ENCODE measurements at places on chromosomes 7 and 10.

DNA sequence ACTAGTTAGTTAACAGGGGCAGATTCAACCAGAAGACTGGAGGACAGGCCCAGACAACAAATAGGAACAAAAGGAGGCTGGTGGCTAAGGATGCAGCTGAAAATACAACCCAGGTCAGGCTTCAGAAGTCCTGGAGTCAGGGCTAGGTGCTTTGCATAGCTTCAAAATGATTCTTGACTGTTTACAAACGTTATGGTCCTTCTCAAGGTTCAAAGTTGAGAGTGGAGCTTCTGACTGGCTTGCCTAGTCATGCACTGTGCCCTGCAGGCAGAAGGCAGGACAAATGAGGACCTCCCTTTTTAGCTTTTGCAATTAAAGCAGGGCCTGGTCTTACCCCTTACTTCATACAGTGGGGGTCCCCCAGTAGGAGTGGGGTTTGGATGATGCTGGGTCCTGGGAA, 4.4 kb upstream of the CDH23 start:
- DNase-seq: no peak

DNA sequence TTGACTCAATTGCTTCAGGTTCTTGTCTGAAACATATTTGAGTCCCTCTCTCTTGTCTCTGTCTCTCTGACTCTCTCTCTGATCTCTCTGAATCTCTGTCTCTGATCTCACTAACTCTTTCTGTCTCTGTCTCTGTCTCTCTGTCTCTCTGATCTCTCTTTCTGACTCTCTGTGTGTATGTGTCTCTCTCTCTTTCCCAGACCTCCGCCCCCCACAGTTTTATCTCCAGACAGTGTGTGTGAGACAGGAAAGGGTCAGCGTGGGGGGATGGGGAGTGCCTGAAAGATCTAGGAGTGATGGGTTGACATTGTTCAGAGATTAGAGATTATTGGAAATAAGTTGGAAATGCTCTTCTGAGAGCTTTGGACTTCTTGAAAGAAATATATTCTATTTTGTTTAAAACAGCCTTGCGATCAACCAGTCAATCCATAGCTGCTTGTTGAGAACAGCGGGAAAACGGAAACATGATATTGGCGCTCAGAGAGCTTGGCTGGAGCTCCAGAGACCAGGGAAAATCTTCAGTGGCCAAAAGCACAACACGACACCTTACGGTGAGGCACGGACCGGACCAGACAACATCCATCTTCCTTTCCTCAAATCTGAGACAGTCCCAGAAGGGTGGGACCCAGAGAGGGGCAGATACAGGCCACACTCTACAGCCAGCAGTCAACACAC, 35.5 kb downstream of the CALML3 start:
- no peak for DNase-seq

- DNase-seq: no peak
Measured at GRCh38 chr10:28520346-28520745, 12.6 kb upstream of the WAC start.

DNA sequence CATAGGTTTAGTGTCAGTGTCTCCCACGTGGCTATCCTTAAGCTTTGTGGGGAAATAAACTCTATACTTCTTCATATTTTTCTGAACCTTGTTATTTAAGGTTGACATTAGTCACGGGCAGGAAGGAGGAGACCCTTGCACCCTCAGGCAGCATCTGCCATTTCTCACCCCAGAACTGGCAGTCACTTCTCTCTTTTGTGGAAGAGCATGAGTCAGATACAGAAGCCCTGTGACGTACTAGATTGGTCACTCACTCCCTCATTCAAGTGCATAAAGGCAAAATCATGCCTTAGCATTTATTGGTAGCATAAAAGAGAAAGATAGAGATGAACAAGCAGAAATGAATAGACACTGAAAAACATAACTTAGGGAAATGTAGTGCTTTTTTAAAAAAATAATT, 206.0 kb upstream of the MDFIC start:
- no peak for DNase-seq

DNA sequence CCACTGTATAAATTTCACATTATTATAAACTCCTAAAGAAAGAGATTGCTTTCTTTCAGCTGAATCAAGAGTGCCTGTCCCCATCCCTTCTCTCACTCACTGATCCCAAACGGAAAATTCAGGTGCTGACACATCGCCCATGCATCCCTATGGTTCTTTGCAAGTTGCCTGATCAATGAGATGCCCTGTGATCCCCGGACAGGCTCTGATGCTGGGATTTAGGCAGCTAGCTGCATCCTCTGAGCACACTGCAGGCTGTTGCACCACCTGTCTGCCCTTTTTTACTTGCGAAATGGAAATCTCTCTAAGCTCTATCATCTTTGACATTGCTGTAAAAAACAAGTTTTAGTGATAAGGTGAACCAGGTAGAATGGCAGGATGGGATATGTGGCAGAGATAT, 456.5 kb downstream of the GATA3 start:
- DNase-seq: no peak

DNA sequence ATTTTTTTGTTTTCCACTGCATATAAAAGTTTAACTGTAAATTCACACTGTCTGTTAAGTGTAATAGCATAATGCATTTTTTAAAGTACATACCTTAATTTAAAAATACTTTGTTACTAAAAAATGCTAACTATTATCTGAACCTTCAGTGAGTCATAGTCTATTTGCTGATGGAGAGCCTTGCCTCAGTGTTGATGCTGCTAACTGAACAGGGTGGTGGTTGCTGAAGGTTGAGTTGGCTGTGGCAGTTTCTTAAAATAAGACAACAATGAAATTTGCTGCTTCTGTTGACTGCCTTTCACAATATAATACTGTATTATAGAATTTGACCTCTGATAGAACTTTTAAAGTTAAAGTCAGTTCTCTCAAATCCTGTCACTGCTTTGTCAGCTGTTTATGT, 72.3 kb upstream of the GATAD1 start:
- DNase-seq: no peak

DNA sequence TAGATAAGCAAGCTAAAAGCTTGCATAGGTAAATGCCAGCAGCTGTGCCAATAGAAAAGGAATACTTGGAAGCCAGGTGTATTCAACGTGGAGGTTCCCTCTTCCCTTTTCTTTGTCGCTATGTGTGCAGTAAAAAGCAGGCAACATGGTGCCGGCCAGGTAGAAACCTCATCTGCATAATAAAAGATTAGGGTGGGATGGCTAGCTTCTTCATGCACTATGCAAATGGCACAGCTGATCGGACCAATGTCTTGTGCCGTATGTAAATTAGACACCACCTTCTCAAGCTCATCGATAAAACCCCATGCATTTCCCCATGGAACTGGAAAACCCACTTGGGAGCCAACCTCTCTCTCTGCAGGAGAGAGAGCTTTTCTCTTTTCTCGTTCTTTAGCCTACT, 150.9 kb upstream of the FOXK1 start:
- DNase-seq: no peak

DNA sequence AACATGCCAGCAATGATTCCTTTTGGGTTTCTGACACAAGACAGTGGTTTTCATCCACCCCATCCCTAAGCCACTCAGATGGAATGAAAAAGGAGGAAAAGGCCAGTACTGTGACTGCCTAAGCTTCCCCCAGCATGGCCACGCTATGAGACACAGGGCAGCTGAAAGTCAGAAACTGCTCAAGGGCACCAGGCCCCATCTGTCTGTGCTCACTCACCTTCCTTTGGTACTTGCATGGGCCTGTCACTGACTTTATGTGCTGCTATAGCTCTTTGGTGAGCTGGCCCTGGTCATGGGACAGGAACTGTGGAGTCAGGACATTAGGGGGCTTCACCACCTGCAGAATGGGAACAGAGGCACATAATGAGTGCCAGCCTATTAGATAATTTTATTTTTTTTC, 21.2 kb upstream of the ACSM6 start:
- DNase-seq: no peak

DNA sequence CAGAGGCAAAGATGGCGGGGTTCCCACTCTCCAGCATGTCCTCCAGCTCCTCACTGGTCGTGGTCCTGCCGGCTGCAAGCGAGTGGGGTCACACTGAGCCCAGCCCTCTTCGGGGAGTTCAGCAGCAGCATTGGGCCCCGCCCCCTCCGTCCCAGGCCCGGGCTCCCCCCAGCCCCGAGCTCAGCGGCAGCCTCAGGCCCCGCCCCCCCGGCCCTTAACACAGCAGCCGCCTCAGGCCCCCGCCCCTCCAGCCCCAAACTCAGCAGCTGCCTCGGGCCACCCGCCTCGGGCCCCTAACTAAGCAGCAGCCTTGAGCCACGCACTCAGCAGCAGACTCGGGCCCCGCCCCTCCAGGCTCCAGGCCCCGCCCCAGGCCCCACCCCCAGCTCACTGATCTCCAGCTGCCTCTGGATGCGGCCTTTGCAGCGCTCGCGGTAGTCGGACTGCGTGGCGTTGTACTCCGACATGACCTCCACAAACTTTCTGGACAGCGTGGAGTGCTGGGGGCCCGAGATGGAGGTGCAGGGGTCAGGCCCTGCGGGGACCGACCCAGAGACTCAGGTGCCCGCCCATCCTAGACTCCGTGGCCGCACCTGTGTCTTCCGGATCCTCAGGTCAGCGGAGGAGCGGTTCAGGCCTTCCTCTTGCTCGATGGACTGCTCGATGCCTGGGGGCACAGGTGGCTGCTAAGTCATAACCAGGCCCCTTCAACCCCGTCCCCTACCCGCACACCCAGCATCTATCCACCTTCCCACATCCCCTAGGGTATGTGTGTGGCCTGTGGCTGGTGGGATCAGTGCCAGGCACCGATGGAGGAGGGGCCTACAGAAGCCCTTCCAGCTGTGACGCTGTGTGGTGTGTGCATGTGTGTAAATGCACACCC, 15.5 kb downstream of the STX1A start:
- DNase-seq: no peak

GRCh38 chr7:29139191-29139590, 7.1 kb downstream of the CPVL start:
- no peak for DNase-seq

DNA sequence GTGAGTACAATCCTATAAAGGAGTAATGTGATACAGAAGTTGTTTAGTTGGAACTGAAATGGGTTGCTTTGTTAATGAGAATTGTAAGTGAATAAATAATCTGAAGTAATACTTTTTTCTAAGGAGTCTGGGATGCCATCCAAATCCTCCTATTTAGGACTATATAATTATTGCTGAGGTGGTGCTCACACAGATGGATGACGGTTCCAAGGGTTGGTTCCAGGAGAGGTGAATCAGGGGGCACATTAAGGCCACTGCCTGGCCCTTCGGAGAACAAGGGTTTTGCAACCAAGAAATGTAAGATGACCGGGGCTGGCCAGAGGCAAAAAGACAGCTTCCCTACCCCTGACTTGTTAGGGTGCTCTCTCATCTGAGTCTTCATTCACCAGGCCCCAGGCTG, 352.7 kb downstream of the PHTF2 start:
- no peak for DNase-seq

DNA sequence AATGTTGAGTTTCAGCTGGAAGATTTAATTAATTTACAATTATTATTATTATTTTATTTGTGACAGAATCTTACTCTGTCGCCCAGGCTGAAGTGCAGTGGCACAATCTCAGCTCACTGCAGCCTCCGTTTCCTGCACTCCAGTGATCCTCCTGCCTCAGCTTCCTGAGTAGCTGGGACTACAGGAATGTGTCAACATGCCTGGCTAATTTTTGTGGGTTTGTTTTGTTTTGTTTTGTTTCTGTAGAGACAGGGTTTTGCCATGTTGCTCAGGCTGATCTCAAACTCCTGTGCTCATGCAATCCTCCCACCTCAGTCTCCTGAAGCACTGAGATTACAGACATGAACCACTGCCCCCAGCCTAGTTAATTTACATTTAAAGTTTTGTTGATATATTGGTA, 93.8 kb upstream of the MEOX2 start:
- DNase-seq: no peak

DNA sequence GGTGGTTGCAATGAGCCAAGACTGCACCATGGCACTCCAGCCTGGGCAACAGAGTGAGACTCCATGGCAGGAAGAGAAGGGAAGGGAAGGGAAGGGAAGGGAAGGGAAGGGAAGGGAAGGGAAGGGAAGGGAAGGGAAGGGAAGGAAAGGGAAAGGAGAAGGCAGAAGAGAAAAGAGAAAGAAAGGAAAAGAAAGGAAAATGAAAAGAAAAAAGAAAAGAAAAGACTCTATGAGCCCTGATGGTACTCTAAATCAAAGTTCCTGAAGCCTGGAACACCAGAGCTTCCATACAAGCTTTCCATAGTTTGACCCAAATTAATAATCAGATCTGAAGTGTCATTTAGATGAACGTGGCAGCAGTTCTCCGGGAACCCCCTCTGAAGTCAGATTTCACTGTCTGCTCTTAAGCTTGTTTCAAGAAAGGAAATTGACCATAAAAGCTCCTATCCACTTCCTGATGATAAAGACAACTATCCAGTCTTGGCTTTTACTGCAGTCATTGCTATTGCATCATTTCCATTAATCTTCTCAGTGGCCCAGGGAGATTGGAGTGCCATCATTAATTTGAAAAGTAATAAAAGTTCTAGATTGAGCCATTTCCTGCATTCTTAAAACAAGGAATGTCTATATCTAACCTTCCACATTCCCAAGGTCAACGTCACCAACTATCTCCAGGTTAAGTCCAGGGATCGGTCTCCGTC, 44.2 kb upstream of the FRMD4A start:
- DNase-seq: no peak

DNA sequence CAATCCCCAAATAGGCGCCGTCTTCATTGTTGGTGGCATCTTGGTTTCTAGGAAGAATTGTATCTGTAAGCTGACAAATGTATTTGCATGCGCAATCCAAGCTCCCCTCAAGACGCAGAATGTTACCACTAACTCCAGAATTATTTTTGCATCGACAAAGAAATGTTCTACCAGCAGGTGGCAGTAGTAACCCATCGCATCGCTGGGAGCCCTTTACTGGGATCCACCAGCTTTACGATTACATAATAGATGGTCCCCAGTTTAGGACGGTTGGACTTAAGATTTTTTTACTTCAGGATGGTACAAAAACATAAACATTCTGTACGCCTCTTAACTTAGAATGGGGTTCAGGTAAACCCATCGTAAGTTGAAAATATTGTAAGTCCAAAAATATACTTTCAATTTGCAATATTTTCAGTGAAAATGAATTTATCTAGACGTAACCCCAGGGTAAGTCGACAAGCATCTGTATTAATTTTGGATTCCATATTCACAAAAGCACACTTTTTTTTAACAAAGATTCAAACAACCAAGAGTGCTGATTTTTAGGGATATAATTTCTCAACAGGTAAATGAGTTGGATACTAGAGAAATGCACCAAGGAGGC, 114.0 kb upstream of the COBL start:
- no peak for DNase-seq

DNA sequence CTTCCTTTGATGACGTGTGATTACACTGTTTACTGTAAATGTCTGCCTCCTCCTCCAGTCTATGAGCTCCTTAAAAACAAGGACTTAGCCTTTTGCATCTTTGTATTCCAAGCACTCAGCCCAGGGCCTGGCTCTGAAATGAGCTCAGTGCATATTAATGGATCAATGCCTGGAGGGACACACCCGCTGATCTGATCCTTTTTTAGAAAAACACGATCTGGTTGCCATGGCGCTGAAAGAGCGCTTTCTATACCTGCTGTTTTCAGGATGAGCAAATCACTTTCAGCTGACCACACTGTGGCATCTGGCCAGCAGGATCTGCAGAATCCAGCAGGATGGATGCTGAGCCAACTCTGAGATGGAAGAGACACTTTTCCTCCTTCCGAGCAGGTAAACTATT, 37.8 kb upstream of the GARS1 start:
- DNase-seq: no peak
